Common myeloid progenitor, CD34-positive (primary cell): ENCODE measurements at places on chromosomes 5 and 9.

DNA sequence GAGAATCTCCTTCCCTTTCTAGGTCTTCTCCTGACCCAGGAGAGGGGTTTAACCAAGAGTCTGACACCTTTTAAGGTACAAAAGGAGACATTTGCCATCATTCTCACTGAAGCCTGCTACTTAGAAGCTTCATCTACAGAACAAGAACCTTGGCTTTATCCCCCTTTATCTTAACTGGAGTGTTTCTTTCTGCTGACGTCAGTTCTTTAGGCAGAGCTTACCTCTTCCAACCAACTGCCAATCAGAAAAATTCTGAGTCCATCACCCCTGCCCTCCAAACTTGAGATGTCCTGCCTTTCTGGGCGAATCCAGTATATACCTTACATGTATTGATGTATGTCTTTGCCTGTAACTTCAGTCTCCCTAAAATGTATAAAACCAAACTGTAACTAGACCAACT, 37.2 kb downstream of the PLEKHG4B start:
- no peak for DNase-seq

- no peak for DNase-seq
Observed at GRCh38 chr9:1747417-1747967, 267.7 kb upstream of the SMARCA2 start.

DNA sequence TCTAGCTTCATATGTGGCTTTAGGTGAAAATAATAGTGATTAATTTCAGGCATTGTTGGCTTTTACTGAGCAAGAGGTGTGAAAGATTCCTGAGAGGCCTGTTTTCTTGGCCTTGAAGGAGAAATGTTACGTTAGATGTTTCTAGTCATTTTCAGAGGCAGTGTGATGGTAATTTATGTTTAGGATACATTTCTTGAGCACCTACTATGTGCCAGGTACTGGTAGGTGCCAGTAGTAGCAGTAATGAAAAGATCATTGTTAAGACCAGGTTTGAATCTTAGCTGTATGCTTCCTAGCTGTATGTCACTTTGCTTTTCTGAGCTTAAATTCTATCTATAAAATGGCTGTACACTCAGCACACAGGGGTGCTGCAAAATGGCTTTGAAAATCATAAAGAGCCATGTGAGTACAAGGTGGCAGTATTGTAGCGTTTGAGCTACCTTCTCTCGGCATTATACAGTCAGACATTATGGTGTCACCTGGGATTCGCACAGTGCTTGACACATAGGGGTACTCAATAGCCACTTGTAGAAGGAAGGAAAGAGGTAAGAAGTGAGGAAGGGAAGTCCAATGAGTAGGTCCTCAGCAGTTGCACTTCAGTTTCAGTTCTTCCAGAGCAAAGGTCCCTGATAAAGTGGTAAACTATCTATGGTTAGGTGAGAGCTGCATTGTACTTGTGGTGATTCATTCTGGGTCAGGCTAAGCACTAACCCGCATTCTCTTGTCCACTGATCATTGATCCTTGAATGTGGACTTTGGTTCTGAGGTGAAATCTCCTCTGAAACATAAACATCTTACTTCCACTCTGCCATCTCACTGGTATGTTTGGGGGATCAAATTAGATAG, 166.5 kb upstream of the NR3C1 start:
- no peak for DNase-seq

GRCh38 chr5:32523625-32524024, 61.7 kb upstream of the SUB1 start:
- DNase-seq: no peak

DNA sequence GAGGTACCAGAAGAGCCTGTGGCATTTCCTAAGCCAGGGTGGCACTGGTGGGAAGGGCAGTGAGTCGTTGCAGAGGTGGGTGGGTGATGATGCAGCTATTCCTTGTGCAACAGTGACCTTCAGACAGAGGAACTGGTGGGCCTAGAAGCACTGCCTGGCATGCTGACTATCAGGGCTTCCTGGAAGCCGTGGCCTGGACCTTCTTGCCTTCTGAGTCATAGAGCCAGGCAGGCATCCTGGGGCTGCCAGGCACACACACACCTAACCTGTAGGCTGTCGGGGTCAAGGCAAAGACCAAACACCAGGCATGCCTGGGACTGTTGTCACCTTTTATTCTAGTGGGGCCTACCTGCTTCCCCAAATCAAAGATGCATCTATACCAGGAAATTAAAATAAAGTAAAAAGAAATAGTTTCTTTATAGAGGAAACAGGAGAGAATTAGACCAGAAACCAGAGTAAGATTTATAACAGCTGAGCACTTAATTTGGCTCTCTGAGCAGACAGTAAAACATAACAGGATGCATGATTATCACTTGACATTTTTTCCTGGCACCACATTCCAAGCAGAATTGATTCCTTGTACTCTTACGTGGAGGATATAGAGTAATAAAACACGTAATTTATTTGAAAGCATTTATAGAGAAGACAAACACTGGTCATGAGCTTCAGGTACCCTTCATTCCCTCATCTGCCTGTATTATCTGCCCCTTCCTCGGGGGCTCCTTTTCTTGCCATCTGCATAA, 25.1 kb downstream of the NANS start:
- DNase-seq: no peak

DNA sequence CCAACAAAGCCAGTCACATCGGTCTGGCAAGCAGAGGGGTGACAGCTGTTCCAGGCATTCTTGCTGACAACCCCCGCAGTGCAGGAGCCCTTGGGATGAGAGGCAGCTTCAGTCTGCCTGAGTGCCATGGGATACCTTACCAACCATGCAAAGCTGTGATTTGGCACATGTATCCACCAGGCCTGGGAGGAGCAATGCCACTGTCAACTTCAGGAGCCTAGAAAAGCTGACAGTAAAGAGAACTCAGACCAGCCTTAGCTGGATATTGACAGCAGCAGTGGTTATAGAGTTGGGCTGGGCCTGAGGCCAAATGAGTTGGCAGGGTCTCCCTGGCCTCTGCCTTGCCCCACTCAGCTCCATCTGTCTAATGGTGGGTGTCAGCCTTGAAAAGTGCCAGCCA, 10.1 kb upstream of the PLPPR1 start:
- DNase-seq: no peak

DNA sequence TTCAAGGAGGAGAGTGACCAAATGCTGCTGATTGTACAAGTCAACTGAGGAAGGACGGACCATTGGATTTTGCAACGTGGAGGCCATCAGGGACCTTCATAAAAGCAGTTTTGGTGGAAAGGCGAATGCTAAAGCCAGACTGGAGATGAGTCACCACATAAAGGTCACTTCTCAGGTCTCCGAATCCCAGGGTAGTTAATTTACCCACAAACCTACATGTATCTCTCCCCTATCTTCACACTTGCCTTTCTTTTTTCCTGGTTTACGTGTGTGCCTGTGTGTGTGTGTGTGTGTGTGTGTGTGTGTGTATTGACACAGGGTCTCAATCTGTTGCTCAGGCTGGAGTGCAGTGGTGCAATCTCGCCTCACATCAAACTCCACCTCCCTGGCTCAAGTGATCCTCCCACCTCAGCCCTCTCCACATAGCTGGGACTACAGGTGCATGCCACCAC, 4.6 kb upstream of the CTNNA1 start:
- DNase-seq: no peak

DNA sequence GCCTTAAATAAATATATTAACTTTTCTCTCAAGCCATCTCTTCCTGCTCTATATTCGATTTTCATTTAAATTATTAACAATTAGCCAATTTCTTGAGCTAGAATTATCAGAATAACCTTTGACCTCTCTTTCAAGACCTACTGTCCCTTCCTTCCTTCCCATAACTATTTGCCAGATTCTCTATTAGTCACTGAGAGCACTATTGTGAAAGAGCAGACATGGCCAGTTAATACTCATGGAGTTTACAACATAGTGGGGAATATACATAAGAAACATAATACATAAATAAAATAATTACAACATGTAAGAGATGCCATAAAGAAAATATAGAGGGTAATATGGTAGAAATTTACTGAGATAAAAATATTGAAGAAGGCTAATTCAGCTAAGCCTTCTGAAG, 72.1 kb upstream of the CHD1 start:
- no peak for DNase-seq

DNA sequence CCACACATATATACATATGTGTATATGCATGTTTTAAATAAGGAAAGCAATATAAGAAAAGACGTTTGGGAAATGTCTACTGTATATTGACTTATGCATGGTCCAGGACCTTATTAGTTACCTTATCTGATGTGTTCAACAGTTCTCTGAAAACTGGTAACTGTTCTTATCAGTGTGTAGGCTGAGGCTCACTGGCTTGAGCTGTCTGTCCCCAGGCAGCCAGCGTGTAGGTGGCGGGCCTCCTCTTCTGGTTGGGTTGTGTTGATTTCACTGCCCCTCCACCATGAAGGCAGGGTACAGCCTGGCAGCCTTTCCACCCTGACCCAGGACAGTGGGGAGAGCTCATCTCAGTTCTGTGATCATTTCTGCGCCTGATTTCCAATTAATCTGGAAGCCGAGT, 38.7 kb upstream of the SEMA4D start:
- peak; percentile 25 for DNase-seq

GRCh38 chr9:119758241-119758640, 389.0 kb upstream of the BRINP1 start:
- no peak for DNase-seq

GRCh38 chr5:77635917-77636640, 2.4 kb downstream of the OTP start:
- peak; percentile 6 for DNase-seq

- no peak for DNase-seq
Observed at GRCh38 chr5:11324521-11325289, 563.7 kb upstream of the DAP start.

DNA sequence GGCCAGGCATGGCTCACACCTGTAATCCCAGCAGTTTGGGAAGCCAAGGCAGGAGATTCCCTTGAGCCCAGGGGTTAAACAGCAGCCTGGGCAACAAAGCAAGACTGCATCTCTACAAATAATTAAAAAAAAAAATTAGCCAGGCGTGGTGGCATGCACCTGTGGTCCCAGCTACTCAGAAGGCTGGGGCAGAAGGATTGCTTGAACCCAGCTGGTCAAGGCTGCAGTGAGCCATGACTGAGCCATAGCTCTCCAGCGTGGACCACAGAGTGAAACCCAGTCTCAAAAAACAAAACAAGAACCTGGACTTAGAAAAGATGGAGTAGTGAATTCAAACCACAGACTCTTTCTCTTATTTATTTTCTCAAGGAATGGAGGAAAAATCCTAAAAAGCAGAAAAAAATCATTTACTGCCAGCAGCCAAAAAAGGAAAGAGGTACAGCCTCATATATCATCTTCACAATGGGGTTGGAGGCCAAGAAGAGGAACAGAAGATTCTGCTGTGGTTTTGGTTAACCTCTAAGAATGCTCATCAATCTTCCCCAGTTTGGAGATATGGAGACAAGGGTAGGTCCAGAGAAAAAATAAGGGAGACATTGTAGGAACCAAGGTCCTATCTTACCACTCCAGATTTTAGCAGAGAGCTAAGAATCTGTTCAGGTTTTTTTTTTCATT, 40.0 kb upstream of the MYO10 start:
- peak; percentile 79 for DNase-seq

GRCh38 chr5:119315516-119315949, 40.3 kb upstream of the TNFAIP8 start:
- peak; percentile 59 for DNase-seq

DNA sequence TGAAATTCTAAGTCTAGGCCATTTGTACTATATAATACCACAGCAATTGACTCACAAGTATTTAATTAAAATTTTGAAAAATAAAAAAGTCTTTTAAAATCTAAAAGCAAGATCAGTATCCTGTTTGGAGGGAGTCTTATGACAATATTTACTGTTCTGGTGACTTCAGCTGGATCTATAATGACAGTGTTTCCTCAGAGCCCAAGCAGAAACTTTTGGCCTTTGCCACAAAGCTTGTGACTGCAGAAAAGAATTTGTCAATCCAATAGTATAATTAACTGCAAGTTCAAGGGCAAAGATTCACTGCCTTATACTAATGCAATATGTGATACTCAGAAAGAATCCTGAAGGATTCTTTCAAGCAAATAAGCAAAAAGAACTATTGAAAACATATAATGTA, 49.6 kb upstream of the RAPGEF6 start:
- DNase-seq: no peak

GRCh38 chr9:135294836-135295235, 184.7 kb upstream of the PPP1R26 start:
- no peak for DNase-seq

- DNase-seq: no peak
Observed at GRCh38 chr5:128551476-128551875, 13.4 kb upstream of the FBN2 start.

- DNase-seq: no peak
Observed at GRCh38 chr5:119395080-119395836, 39.4 kb downstream of the TNFAIP8 start.

DNA sequence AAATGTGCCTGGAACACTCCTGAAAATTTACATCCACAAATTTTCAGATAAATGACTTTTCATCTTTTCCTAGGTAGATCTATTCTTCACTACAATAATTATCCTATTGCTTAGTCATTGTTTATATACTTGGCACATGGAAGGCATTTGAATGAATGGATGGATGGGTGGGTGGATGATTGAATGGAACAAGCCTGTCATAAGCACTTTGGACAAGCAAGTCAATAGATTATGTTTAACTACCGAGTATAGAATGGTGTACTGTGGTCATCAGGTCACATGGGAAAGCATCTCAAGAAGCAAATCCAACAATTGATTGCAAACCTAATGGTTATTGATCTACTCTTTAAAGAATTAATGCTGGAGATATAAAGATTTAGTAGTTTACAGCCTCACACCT, 114.4 kb upstream of the DMRTA1 start:
- DNase-seq: no peak

DNA sequence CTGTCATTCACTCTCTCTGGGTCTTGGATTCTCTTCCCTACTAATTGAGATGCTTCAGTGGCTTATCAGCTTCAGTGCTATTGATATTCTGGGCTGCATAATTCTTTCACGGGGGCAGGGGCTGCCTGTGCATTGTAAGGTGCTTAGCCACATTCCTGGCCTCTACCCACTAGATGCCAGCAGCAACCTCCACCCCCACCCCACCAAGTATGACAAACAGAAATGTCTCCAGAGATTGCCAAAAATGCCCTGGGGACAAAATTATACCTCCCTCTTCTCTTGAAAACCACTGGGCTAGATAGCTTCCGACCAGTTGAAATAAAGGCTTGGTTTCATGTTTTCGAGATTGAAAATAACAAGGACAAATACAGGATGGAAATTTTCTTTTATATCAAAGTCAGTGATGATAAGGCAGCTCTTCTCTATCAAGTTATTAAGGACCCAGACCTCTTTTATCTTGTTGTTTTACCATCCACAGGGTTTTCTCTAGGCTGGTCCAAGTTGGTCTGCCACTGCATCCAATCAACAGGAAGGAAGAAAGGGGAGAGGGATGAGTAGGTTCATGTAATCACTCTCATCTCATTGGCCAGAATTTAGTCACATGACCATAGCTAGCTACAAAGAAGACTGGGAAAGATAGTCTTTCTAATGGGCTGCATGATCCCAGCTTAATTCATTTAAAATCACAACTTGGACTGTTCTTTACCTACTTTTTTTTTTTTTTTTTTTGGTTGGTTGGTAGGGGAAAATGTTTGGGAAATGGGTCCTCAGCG, 92.1 kb upstream of the RANBP3L start:
- no peak for DNase-seq

DNA sequence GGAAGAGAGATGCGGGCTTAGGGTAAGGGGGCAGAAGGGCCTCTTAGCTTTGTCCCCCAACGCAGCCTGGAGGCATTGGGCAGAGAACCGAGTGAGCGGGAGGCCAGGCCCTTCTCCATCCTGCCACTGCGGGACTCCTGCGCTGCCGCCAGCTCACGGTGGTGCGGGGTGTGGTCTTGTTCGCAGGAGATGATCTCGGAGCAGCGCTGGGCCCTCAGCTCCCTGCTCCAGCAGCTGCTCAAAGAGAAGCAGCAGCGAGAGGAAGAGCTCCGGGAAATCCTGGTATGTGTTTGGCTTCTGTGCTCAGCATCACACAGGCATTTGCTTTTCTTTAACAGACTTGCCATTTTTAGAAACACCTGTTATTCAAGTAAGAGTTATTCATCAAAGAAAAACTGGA, 41.3 kb downstream of the LRSAM1 start:
- DNase-seq: no peak
